ENCODE measurements at places on chromosomes 3 and 15.

GRCh38 chr3:129627350-129628168 is 21.1 kb upstream of the PLXND1 start:
- DNase-seq = no peak

- DNase-seq = no peak
These were observed 150.1 kb downstream of the FGF12 start for GRCh38 chr3:192577271-192577670.

DNA sequence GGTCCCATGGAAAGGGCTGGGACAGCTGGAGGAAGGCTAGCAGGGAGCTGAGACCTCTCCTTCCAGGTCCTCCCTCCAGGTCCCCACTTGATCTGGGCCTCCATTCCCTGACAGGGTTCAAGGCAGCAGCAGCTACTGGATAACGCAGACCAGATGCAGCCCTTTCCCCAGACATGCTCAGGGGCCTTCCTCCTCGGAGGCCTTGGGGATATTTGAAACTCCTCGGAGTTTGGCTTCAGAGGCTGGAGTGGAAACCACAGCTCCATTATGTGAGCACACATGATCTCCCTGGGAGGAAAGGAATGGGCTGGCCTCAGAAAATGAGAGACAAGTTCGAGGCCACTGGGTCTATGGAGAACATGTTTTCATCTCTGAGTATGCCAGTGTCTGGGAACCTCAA is 119.3 kb downstream of the SMAD6 start:
- DNase-seq = no peak

- DNase-seq = no peak
These were observed 523.1 kb upstream of the FRG2C start for GRCh38 chr3:75140904-75141615.

Data from NCI-H446 (cell line).